ENCODE measurements at places on chromosomes 1 and 21. TPM values are rescaled to one million over a fixed set of nuclear protein-coding genes. Genes with fewer than 3 reads are reported as not detected.

- peak; percentile 89 for DNase-seq
Observed at GRCh38 chr1:156689035-156689952, 12.1 kb upstream of the NES start.

- no peak for DNase-seq
Observed at GRCh38 chr1:29924017-29924431, 687.7 kb downstream of the PTPRU start.

GRCh38 chr1:64228167-64228957, 24.9 kb downstream of the UBE2U start:
- no peak for DNase-seq

DNA sequence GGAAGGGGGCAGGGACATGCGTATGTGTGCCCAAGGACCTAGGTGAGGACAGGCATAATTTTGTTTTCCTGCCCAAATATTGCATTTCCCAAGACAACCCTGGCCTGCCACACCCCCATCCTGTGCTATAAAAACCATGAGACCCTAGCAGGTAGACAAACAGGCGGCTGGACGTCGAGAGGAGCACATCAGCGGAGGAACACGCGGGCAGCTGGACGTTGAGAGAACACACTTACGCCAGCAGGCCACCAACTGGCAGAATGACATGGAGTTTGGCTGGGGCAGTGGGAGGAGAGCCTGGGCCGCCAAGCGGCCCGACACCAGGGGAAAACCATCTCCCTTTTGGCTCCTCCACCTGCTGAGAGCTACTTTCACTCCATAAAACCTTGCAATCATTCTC, 3.0 kb upstream of the FGGY start:
- no peak for DNase-seq

Gene LRRN2
- total RNA-seq: 3.9 TPM

DNA sequence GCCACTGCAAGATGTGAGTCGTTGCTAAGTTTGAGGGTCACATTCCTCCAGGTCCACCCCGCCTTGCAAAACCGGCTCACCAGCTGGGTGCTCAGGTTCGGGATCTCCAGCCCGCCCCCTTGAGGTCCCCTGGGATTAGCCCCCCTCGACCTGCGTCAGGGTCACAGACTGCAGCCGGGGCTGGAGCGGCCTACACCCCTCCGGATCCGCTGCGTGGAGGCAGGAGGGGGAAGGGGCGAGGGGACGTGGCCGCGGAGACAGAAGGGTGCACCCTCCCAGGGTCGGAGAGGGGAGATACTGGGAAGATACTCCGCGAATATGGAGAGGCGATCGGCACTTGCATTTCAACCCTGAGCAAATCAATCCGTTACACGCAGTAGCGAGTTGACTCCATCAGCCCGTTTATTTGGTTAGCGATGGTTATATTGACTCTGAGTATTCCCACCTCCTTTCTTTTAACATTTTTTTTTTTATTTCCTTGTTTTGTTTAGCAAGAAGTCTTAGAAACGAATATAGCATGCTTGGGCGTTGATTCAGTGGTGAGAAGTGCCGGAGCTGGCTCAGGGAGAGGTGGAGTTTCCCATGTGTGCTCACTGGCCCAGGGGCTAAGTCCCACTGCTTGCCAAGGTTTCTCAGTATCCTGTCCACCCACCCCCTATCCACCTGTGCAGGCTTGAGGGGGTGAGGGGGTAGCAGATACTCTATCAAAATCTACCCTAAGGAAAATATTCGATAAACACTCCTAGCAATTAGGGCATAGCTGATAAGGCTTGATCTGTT, 997 bp downstream of the IFNAR2 start:
- peak; percentile 42 for DNase-seq

Gene SLC44A3
- total RNA-seq: 5.1 TPM

DNA sequence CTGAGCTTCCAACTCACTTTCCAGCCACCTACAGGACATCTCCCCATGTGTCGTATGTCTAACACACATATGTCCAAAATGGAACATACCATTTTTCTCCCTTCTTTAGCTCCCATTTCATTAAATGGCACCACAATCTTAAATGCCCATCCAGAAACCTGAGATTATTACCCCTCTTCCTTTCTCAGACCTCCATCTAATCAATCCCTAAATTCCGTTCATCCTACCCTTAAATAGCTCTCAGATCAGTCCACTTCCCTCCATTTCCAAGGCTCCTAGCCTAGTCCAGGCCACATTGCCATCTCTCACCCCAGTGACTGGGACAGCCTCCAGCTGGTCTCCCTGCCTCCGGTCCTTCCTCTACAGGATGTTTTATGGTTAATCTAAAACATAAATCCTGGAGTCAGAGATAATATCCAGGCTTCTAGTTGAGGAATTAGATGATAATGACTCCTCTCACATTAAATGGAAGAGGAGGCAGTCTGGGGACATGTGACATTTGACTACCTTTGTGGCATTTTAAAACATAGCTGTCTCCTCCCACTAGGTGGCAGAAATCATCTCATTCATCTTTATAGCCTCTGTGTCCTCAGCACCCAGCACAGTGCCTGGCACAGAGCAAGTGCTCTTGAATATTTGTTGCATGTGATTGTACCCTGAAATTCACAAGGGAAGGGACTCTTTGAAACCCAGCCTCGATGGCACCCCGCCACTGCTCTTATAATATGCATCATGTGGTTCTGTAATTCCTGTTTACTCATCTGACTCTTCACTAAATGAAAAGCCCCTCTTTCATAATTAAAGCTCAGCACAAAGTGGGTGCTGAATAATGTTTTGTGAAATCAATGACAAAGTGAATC, 102.3 kb downstream of the TMEM53 start:
- DNase-seq: no peak

Gene CD5L
- total RNA-seq: not detected

- no peak for DNase-seq
Observed at GRCh38 chr1:227562933-227563323, 428 bp upstream of the ZNF678 start.

- no peak for DNase-seq
Observed at GRCh38 chr1:70164350-70164749, 41.0 kb downstream of the LRRC40 start.

Gene CGN
- total RNA-seq: 5.3 TPM

Gene LIPI
- total RNA-seq: not detected

Gene FAM72B
- 3.6 TPM for total RNA-seq

- DNase-seq: peak; percentile 28
Observed at GRCh38 chr1:206725109-206725963, 40.6 kb downstream of the MAPKAPK2 start.

Gene SLC44A5
- 5.3 TPM for total RNA-seq

DNA sequence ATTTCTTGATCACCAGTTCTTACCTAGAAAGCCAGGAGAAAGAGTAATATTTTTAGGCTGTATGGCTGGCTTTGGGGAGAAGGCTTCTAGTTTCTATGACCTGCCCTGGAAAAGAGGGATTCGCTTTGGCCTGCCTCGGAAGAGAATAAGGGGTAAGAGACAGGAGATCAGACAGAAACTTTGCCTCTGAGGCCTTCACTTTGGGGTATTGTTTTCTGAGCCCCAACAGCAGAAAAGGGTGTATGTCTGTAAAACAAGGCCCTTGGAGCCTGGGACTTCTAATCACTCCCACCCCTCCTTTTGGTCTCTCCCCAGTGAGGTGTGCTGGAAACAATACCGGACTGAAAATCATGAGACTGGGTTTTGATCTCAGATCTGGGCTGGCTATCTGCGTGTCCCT, 5.1 kb downstream of the SLC45A3 start:
- DNase-seq: no peak

Gene ESRRG
- 5.8 TPM for total RNA-seq

DNA sequence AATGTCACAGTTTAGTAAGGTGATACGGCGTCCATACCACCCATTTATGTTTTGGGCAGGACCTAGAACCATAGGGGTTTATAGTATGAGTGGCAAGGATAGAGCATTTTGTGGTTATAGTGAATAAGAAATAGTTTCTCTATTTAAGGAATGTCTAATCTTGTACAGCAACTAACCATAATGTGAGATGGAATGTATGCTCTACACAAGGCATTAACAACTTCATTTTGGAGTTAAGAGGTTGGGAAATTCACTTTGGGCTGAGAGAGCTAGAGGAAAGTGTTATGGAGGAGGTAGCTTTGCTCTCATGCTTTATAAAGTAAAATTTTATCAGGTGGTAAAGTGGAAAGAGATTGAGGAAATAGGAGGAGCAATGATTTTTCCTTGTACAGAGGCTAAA, 3.0 kb upstream of the MCL1 start:
- no peak for DNase-seq

DNA sequence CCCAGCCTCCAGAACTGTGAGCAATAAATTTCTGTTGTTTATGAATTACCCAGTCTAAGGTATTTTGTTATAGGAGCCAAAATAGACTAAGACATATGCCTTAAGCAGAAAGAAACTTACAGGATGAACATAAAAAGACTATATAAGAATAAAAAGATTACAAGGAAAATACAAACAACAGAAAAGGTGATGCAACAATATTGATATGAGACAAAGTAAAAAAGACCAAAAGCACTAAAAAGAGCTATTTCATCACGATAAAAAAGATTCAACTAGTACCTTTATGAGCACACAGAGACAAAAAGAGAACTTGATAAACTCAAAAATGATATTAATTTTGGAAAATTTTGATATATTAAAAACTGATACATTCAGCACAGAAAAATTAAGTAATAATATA, 3.2 kb upstream of the SLC22A15 start:
- DNase-seq: no peak

DNA sequence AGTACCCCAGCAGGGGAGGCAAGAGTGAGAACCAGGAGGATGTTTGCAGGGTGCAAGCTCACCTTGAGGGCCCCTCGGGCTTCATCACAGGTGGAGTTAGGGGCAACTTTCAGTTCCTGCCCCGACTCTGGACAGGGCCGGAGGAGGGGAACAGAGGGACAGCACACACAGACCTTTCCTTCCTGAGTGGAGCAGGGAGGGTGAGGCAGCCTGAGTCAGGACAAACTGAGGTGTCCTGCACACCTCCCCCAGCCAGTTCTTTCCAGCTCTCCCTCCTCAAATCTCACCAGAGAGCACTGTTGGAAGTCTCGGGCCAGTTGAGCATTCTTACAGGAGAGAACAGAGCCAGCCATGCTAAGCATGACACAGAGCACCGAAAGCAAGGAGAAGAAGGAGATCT, 1.5 kb downstream of the ENTREP3 start:
- DNase-seq: no peak

GRCh38 chr1:172973424-172973823, 77.3 kb downstream of the TNFSF18 start:
- no peak for DNase-seq

DNA sequence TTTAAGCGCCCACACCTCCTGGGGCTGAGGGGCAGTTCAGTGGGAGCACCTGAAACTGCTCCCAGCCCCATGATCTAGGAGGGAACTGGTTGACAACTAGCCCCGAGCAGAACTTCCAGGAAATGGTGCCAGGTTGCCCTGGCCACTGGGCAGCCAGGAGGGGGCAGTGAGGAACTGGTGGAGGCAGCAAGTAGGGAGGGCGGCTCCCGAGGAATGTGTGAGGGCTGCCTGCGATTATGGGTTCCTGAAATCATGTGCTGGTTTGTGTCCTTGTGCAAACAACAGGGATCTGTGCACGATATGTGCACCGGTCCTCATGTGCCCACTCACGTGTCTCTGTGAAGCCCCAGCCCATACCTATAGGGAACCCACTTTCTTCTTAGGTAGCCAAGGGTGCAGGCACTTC, 9.9 kb downstream of the GPR3 start:
- peak; percentile 72 for DNase-seq

Gene KCNK1
- 14.2 TPM for total RNA-seq

Gene SPRR1A
- total RNA-seq: not detected

All from umbilical cord (tissue), 2 donors.